ENCODE measurements at places on chromosomes 7 and 10.

- DNase-seq: no peak
Observed at GRCh38 chr7:140161047-140161446, 15.7 kb downstream of the KDM7A start.

DNA sequence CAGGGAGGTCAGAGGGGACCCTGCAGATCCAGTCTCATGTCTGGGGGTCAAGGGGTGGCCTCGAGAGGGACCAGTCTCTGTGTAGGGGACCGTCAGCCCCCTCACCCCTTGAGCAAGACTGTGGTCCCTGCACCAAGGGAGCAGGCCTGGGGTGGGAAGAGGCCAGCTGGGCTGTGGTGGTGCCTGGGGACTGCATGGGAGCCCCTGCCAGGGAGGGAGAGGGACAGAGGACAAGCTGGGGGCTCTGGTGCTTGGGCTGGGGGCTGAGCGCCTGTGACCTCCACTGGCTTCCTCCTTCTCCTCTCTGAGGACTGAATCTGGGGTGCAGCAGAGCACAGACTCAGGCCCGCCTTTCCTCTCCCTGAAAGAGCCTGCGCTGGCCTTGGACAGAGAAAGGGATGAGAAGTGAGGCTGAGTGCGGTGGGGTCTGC lies 771 bp upstream of the PILRB start:
- no peak for DNase-seq

DNA sequence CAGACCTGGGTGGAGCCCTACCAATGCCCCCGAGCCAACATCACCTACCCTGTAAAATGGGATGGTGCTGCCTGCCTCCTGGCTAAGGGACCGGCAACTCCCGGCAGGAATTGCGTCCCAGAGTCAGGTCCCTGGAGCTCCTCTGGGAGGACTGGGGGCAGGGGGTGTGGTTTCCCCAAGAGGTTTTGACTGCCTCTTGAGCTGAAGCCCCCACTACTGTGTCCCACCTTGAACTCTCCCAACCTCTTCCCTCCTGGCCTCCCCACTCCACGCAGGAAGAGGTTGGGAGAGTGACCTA lies 1.3 kb downstream of the SH2B2 start:
- no peak for DNase-seq

DNA sequence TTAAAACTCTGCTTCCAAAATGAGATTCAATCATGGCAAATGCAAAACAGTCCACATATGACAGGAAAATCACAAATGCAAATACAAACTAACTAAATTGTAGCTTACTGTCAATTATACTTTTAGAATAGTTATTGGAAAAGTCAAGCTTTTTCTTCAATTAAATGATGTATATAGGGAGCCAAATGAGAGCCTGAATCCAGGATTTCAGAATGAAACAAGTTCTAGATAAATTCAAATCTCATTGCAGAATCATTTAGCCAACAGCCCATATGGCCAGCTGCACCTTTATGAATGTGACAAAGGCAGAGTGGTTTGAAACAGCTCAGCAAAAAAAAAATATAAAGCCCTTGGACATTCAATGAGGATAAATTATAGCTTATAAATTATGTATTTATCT lies 82.2 kb upstream of the SCIN start:
- DNase-seq: no peak

GRCh38 chr10:33141251-33141650 lies 183.2 kb upstream of the ITGB1 start:
- DNase-seq: no peak

DNA sequence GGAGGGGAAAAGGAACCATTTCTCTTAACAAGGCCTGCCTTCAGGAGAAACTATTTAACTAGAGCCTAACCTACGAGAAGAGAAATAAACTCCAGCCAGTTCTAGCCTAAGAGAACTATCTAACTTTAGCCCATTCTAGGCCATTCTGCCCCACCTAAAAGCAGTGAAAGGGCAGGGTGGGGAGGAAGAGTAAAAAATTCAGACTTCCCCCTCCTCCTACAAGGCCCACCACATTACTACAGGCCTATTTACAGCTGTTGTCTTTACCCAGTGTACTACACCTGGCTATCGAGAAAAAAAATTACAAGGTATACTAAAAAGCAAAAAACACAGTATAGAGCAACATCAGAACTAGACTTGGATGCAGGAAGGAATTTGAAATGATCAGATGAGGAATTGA lies 93.0 kb downstream of the KMT2C start:
- DNase-seq: no peak

DNA sequence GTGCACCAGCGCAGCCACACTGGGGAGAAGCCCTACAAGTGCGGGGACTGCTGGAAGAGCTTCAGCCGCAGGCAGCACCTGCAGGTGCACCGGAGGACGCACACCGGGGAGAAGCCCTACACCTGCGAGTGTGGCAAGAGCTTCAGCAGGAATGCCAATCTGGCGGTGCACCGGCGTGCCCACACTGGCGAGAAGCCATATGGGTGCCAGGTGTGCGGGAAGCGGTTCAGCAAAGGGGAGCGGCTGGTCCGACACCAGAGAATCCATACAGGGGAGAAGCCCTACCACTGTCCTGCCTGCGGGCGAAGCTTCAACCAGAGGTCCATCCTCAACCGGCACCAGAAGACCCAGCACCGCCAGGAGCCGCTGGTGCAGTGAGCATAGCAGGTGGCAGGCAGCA lies 12.9 kb downstream of the ZSCAN25 start:
- DNase-seq: no peak

- no peak for DNase-seq
Observed at GRCh38 chr10:78944723-78945312, 123.9 kb upstream of the ZMIZ1 start.

- no peak for DNase-seq
Observed at GRCh38 chr10:131655101-131655849, 245.5 kb upstream of the PPP2R2D start.

GRCh38 chr10:71725249-71725648 lies 5.7 kb upstream of the C10orf105 start:
- no peak for DNase-seq

DNA sequence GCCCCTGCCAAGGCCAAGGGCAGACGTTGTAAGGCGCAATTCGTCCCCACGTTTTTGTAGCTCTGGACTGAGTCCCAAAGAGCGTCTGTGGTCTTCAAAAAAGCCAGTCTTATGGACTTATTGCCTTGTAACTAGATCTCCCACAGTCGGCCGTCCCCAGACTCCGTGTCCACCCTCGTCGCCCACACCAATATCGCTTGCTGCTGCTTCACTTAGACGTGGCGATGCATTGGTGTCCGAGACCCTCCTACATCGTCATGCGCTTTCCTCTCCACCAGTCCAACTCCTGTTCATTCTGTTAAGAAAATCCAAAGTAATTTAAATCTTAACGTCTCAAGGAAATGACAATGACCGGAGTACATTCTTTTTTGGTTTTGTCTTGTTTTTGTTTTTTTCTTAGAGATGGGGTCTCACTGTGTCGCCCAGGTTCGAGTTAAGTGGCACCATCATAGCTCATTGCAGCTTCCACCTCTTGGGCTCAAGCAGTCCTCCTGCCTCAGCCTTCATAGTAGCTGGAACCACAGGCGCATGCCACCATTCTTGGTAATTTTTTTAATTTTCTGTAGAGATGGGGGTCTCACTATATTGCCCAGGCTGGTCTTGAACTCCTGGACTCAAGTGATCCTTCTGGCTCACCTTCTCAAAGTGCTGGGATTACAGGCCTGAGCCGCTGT lies 851 bp downstream of the KIFBP start:
- no peak for DNase-seq

DNA sequence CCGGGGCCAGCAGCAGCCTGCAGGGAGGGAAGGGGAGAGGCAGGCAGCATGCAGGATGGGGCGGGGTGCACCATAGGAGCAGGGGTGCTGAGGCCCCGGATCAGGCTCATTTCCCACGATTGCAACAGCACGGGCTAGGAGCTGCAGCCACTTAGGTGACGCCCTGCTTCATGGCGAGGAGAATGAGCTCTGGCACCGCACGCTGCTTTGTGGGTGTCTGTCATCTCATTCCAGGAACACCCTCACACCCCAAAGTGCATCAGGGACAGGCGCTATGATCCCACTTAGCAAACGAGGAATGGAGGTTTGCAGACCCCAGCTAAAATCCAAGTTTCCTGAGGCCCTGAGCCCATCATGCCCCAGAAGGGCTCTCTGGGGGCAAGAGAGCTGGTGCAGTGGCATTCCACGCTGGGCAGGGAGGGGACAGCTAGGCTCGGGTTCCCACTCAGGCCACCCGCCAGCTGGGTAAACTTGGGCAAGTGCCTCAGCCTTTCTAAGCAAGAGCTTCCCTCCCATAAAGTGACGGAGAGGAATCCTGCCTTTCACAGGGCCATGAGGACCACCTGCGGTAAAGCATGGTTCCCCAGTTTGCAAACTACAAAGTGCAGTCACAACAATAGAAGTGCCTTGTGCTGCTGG lies 9.3 kb downstream of the KCNH2 start:
- no peak for DNase-seq

GRCh38 chr7:159022238-159022993 lies 122.3 kb downstream of the VIPR2 start:
- DNase-seq: no peak

GRCh38 chr10:22839639-22840038 lies 88.2 kb upstream of the ARMC3 start:
- no peak for DNase-seq

DNA sequence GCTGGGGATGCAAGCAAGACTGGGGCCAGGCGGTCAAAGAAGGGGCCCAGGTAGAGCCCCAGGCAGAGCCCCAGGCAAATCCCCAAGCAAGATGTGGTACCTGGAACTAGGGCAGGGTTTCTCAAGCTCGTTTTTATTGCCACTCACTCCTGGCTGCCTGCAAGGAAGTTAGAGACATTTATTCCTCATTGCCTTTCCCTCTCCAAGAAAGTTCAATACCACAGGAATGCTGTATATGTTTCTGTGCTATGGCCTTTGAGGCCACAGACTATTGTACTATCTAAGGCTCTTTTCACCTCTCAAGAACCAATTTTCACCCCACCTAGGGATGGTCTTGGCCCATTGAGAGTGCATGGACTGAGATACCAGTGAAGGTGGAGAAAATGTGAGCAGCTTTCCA lies 71.3 kb downstream of the TACC2 start:
- DNase-seq: no peak

DNA sequence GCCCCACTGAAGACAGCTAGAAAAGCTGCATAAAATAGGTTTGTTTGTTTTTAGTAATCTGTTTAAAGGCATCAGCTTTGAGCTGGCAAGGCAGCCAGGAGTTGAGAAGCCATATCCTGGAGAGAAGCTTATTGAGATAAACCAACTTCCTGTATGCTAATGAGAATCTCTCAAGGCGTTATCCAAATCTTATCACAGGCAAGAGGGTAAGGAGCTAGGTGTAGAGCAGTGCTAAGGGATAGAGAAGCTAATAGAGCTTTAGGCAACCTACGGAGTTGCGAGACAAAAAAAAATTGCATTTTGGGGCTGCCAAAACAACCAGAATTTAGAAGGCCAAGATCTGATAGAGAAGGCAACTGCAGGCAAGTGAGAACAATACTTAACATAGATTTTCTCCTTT lies 641.6 kb downstream of the SH2D4B start:
- no peak for DNase-seq

GRCh38 chr7:150974468-150975391 lies 3.4 kb downstream of the KCNH2 start:
- DNase-seq: no peak

GRCh38 chr10:33520223-33520622 lies 185.8 kb upstream of the NRP1 start:
- DNase-seq: no peak

DNA sequence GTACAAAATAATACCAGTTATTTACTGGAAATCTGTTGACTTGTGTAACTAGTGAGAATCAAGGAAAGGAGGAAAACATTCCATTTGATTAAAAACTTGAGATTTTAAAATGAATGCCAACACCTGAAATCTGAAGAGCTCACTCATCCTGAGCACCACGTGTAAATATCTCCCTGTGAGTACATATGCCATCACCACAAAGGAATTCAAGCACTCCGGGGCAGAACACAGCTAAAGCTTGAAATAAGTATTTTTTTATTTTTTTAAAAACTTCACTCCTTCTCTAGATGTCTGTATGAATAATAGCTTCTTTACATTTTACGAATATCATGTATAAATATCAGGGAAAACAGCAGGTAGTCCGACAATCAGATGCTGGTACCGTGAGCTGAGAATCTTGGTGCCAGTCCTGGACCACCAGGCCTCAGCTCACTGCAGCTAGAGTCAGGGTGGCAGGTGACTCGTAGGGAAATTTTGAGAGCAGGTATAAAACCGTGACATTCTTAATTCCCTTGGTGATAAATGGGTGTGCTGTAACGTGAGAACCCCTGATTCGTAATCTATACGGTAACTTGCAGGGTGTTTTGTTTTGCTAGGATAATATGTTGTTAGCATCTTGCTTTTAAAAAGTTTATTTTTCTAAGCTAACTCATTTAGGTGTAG lies 12.7 kb downstream of the LMTK2 start:
- no peak for DNase-seq

GRCh38 chr10:115844591-115844990 lies 428.4 kb downstream of the GFRA1 start:
- no peak for DNase-seq

DNA sequence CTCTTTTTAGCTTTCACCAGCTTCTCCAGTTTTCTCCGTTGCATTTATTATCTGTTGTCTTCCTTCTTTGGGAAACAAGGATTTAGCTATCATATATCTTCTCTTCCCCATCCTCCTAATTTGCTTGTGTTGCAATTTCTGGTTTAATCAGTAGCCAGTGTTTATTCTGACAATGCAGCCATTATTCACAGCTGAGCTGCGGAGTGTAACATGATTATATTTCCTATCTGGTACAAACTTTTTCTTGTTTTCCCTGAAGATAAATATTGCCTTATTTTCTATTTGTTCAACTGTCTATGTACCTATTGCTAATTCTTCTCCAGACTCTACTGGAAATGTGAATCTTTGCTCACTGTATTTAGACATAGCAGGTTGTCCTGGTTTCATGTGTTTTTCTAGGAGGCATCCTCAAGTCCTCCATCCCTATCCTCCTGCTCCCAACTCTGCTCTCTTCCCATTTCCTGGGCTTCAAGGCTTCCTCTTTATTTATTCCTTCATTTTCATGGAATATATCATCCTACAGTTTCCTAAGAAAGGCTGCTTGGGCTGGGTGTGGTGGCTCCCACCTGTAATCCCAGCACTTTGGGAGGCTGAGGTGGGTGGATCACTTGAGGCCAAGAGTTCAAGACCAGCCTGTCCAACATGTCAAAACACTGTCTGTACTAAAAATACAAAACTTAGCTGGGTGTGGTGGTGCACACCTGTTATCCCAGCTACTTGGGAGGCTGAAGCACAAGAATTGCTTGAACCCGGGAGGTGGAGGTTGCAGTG lies 72.4 kb upstream of the KDM7A start:
- no peak for DNase-seq

GRCh38 chr10:46222364-46222935 lies 64.3 kb upstream of the ANTXRL start:
- DNase-seq: no peak

DNA sequence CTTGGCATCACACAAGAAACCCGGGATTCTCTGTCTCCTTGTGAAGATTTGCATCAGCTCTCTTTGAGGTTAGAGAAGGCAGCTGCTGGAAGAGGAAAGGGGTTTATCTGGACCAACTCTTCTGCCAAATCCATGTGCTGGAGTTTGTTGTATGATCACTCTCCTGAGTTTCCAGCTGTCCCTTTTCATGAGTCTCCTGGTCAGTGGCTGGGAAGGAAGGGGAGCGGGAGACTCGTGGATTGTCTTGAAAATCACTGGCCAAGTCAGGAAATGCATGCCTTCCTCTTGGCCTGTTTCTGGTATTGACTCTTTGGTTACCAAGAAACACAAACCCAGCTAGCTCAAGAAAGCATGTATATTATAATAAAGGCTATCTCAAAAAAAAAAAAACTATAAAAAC lies 38.8 kb downstream of the TACR2 start:
- DNase-seq: no peak

Data from NCI-H187 treated with DMSO at 0.1 percent for 48 hours (cell line).